GM12878 (cell line): ENCODE measurements at places on chromosomes 11 and 22. TPM values are rescaled to one million over a fixed set of nuclear protein-coding genes. Genes with fewer than 3 reads are reported as not detected.

The AQP11 gene
- 1.6 and 2.1 TPM in 2 replicates for polyA plus RNA-seq

The MYEOV gene
- polyA plus RNA-seq = not detected in 2 replicates

The CCDC87 gene
- 0.08 and 0.11 TPM in 2 replicates for polyA plus RNA-seq

The BEST1 gene
- polyA plus RNA-seq = 2.3 and 2.4 TPM in 2 replicates
